ENCODE measurements at places on chromosomes 2 and 18.

GRCh38 chr2:228956701-228957474 lies 314.2 kb downstream of the PID1 start:
- DNase-seq, result no peak

GRCh38 chr2:188956961-188957360 lies 17.2 kb upstream of the COL3A1 start:
- no peak for DNase-seq

- peak; percentile 89 for DNase-seq
These were observed 47.6 kb upstream of the GPC1 start for GRCh38 chr2:240387669-240388358.

DNA sequence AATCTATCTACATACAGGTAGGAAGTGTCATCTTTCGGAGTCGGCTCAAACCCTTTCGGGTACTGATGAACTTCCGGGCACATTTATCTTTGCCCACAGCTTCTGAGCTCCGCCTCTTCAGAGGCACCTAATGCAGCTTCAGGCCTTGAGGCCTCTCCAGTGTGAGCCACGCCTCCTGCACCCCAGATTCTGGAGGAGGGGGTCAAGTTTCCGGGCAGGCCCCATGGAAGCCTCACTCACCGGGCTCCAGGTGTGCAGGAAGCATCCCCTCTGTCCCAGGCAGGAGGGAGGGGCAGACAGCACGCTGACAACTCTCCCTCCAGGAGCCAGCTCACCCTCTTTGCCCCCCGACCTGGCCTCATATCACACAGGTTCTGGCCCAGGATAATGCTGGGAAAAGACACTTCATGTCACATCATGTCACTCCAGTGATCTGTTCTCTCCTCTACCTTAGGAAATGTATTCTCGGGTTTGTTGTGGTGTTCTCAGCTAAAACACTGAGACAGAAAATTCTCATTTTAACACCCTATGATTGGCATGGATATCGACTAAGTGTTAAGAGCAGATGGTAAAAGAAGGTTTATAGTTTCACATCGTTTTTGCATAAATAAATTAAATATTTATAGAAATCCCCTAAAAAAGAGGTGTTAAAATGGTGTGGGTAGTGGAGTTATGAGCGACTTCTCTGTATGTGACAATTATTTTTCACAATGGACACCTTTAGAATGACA lies 46.2 kb upstream of the COPS8 start:
- no peak for DNase-seq

GRCh38 chr2:174996622-174997021 lies 8.6 kb downstream of the CHN1 start:
- no peak for DNase-seq

DNA sequence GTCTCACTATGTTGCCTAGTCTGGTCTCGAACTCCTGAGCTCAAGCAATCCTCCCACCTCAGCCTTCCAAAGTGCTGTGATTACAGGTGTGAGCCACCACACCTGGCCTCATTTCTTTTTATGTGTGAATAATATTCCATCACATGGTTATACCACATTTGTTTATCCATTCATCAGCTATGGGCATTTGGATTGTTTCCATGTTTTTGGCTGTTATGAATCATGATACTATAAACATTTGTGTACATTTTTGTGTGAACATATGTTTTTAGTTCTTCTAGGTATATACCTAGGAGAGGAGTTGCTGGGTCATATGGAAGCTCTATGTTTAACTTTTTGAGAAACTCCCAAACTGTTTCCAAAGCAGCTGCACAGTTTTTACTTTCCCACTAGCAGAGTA lies 24.4 kb downstream of the PKP4 start:
- no peak for DNase-seq

GRCh38 chr18:74499633-74500032 lies 3.5 kb downstream of the CNDP2 start:
- peak; percentile 90 for DNase-seq

GRCh38 chr2:96584017-96584416 lies 47.5 kb downstream of the ARID5A start:
- no peak for DNase-seq

DNA sequence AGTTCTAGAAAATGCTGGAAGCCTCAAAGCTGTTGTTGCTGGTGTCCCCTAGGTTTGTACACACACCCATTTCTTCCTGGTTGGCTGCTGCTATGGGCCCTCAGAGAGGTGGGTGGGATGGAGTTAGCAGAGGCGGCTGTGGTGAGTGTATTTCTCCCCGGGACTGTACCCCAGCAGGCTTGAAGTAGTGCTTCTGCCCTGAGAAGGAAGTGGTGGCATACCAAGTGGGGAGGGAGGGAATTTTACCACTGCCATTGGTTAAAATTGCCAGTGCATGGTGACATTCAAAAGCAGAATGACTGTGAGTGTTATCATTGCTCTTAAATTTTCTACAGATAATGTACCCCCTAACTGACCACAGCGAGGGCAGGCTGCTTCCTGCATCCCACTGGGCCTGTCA lies 125.6 kb upstream of the CAPN13 start:
- no peak for DNase-seq

- peak; percentile 66 for DNase-seq
These were observed 3.2 kb downstream of the HS1BP3 start for GRCh38 chr2:20647738-20648137.

- DNase-seq, result no peak
These were observed 52.8 kb upstream of the RAB12 start for GRCh38 chr18:8556424-8556823.

GRCh38 chr18:56869189-56869777 lies 218.1 kb downstream of the WDR7 start:
- no peak for DNase-seq

GRCh38 chr18:24546307-24546706 lies 85.9 kb downstream of the HRH4 start:
- DNase-seq, result no peak
